NCI-H1092 (cell line): ENCODE measurements at places on chromosomes 5 and 9.

GRCh38 chr5:101036778-101037177, 133.7 kb upstream of the ST8SIA4 start:
- no peak for DNase-seq

DNA sequence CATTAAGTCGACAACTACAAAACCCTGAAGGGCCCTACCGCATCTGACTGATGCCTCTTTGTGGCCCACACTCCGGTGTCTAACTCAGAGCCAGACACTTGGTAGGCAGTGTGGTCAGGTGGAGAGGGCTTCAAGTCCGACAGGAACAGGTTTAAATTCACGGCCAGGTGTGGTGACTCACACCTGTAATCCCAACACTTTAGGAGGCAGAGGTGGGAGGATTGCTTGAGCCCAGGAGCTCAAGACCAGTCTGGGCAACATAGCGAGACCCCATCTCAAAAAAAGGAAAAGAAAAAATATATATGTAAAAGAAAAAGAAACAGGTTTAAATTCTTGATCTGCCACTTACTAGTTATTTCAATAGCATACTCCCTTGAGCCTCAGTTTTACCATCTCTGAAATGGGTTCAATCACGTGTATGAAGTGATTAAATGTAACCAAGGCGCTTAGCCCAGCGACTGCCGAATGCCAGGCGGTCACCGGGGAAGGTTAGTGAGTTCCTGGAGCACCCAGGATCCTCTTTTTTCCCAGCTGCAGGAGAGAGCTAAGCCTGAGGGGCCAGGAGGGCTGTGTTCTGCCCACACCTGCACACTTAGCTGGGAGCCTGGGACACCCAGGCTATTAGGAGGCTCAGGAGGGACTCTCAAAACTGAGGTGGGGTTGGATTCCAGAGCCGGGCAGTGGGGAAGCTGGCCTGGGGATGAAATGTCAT, 943 bp downstream of the CLTB start:
- DNase-seq: no peak

DNA sequence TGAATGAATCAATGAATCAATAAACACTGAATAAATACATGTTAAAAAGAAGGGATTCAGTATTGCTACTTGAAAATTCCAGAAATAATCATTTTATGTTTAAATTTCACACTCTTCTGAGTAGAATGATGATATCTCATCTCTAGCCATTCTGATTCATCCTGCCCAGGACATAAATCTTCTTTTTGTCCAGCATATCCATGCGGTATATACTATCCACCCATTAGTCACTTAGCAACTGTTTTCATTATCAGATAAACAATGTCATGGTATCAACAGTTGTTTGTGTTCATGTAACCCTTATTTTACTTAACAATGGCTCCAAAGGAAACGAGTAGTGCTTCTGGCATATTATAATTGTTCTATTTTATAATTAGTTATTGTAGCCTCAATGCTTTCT, 432.4 kb upstream of the SMC2 start:
- DNase-seq: no peak

DNA sequence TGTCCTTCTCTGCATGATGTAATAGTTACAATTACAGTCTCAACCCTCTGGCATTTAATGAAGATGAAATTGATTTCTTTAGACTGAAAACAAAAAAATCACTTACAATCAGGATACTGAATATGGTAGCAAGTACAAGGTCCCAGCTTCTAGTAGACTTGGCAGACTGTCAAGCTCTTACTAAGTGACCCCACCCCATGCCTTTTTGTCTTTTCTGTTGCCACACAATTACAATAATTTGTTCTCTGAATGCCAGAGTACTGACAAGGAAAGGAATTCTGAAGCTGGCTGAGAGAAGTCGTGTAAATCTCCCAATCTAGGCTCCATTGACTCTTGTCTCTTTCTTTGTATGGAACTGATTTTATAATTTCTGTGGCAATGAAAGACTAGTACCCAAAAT, 154.2 kb downstream of the TMC1 start:
- no peak for DNase-seq

DNA sequence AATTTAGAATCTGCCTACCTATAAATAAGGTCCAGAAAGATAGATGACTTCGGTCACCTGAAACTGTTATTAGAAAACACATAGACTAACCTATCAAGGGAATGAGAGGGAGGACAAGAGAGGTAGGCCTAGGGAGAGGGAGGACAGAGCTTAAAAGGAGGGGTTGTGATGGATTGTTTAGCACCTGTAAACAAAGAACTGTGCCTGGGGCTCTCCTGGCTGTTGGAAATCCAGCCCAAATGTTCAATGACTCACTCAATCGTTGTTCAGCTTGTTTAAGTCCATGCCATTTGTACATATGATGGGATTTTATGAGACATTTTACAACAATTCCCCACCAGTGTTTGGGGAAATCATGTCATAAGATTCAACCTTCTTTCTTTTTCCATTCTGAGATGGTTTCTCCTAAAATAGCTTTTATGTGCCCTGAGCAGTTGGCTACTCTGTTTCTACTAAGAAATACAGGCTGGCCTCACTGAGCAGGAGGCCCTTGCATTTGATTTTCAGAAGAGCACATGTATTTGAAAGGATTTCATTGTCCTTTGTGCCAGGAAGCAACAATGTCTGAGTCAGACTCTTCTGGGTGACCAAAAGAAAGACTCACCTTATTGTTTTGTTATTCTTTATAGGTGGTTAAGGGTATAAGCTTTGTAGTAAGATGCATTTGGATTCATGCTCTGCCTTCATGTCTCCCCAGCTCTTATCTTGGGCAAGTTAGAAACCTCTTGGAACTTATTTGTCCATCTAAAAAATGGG, 48.2 kb upstream of the GPR151 start:
- no peak for DNase-seq

GRCh38 chr5:34500236-34500847, 155.8 kb upstream of the RAI14 start:
- no peak for DNase-seq

GRCh38 chr5:54874337-54875021, 110.9 kb downstream of the ESM1 start:
- no peak for DNase-seq

GRCh38 chr5:9358961-9359685, 186.8 kb downstream of the SEMA5A start:
- DNase-seq: no peak

- DNase-seq: no peak
Measured at GRCh38 chr5:152188251-152188650, 216.8 kb downstream of the NMUR2 start.

- DNase-seq: no peak
Measured at GRCh38 chr9:126584611-126585010, 29.1 kb upstream of the LMX1B start.

DNA sequence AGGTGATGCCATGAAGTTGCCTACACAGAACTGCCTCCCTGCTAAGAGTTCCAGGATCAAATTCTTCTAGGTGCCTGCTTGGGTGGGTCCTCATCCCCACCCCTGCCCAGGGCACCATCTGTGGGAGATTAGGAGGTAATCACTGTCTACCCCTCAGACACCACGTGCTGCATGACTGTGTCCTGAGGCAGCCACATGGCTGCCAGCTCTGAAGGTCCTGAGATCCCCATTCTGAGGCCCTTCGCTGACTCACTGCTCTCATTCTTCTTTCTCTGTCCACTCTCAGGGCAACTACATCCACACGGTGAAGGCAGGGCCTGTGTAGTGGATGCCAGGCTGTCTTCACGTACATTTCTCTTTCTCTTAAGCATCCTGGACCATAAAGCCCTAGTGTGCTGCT, 222.9 kb upstream of the ANKRD55 start:
- no peak for DNase-seq
